ENCODE measurements at places on chromosomes 1 and 21.
A peak's percentile ranks its signal among the peaks of the same experiment; 100 is the strongest.

DNA sequence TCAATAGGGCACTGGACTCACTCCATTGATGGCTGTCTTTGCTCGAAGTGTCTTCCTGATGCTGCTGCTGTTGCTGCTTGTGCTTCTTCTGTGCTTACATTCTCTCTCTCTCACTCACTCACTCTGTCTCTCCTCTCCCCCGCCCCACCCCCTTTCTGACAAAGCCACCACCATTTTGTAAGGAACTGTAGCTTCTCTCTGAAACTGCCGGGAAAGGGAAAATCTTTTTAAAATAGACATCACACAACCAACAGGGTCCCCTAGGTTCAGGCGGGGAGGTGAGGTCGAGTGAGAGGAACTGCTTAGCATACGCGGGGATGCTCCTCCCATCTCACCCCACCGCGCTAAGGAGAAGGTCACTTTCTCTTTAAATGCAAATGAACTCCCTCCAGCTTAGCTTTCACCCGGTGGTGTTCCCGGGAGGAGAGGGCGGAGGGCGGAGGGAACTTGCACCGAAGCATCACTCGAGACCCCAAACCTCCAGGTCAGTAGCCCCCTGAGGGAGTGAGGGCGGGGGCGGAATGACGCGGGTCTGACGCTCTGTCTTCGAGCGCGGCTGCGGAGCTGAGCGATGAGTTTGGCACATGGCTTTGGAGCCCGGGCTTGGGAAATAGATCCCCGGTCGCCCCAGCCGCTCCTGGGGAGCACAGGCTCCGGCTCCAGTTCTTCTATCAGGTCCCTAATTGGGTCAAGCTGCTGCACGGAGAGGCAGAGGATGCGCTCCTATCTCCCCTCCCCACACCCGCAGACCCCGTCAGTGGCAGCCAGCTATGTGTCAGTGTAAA lies at the start of gene CCDC28B:
TSS of gene CCDC28B (plus strand) at position 370 of the 785 bp plus-strand sequence. CDS start 1,341 bp downstream, outside the sequence.
- DNase-seq: no peak

DNA sequence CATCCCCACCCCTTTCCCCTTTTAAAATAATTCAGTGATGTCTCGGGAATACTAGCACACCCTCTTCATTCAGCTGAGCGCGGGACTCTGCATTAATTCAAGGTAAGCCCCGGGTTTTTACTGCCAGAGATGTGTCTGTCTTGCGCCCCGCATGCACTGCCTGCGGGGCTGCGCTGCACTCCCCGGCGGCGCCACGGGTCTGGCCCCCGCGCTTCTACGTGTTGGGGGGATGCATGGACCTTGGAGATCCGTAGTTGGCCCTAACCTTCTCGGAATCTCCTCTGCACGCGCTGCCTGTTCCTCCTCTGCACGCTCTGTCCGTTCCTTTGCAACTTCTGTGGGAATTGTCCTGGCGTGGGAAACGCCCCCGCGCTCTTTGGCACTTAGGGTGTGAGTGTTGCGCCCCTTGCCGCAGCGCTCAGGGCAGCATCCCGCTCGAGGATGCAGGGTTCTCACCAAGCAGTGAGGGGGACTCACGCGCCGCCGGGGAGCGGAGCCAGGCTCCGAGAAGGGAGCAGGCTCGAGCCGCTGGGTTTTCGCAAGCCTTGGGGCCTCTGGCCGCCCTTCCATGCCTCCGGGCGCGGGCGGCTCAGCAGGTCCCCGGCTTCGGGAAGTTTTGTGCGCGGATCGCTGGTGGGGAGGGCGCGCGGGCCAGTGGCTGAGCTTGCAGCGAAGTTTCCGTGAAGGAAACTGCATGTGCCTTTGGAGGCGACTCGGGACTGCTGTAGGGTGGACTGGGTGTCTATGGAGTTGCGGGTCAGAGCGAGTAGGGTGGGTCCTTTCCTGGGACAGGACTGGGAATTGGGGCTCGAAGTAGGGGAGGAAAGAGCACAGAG lies 165.1 kb upstream of the CACNA1E start:
- no peak for DNase-seq

- peak; percentile 39 for DNase-seq
Measured at GRCh38 chr1:62687421-62687902, 724 bp downstream of the DOCK7 start.

- DNase-seq: no peak
Measured at GRCh38 chr1:82690411-82690810, 889.7 kb downstream of the ADGRL2 start.

DNA sequence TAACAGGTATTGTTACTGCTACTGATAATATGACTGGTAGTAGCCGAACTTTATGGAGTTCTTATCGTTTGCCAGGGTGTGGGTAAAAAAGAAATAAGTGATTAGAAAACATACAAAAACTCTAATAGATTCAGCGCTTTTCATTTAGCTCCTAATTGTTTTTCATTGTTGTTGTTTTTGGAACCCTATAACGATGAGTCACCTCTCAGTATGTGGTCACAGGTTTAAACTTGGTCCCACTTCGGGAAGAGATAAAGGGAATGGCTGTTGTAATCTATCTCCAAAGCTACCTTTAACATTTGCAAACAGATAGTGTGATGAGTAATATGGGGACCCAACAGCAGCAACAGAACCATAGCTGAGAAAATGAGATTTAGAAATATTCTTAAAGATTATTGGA lies 62.7 kb upstream of the BCL10 start:
- DNase-seq: peak; percentile 40

DNA sequence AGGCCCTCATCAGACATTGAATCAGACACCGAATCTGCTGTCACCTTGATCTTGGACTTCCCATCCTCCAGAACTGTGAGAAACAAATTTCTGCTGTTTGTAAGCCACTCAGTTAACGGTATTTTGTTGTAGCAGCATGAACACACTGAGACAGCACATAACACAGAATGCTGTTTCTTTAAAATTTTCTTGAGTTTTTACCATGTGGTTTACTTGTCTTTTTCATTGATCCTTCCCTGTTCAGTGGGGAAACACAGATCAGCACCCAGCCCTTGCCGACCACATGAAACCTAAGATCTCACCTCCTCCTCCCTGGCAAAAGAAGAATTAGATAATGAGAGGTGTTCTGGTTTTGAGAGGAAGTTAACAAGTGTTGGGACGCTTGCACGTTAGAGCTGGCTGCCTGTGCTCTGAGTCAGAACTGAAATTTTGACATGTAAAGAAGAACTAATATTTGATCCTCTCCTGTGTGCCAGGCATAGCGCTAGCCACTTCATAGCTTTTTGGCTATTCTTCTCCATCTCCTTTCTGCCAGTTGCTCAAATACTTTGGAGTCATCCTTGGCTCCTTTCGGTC lies 179.6 kb downstream of the DHRS3 start:
- no peak for DNase-seq

GRCh38 chr1:37878071-37878470 lies 18.7 kb upstream of the MTF1 start:
- DNase-seq: no peak

DNA sequence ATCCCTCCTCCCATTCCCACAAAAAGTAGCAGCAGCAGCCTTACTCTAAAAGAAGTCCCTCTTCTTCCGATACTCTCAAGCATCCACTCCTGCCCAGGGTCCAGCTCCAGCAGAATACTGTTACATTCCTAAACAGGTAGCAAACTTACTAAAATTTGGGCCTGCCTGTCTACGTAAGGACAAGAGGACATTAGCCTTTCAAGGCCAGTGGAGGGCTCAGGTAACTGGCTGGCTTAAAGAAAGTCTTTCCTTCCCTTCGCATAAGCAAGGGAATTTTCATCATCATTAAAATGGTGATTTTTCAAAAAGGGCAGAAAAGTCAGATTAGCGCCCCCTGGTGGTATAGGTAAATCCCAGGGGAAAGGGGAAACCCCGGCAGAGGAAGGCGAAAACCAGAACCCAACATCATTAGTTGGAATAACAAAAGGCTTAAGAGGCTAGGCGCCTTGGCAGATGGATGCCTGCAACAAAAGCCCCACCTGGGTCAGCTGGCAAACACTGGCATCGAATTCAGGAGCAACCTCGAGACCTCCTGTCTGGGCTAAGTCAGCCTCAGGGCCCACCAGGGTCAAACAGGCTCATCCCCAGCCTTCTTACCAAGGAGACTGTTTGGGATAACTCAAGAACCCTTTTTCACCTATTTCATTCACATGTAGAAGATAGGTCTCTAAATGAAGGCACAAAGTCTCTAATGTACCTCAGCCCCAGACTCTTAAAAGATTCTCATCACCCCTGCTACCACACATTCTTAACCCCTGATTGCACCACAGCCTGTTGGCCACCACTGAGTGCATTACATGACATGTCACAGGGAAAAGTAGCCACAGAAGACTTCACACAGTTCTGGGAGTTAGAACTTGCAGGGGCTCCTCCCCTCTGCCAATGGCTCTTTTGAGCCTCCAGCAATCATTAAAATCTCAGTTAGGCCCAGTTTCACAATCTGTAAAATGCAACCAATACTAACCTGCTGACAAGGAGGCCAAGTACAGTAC lies 36.7 kb downstream of the ERI3 start:
- DNase-seq: peak; percentile 29

DNA sequence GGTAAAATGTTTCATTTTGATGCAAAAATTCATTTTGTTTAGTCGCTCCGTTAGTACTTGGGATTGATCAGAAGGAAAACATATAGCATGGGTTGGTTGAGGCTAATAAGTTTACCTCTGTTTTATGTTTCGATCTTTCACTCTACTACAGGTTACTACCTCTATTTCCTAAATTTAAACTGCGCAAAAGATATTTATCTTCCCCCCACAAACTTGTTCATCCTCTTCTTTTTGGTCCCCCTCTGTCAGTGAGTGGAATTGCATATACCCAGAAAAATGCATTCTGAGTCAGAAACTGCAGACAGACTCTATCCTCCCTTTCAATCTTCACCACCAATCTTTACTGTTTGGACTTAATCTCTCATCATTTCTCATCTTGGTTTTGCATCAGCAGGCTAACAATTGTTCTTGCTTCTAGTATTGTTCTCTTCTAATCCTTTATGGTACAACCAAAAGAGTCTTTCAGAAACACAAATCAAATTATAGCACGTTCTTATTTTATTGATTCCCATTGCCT lies 316.0 kb upstream of the ADGRL4 start:
- DNase-seq: no peak

GRCh38 chr21:31576428-31576827 lies 83.1 kb upstream of the SOD1 start:
- DNase-seq: no peak

DNA sequence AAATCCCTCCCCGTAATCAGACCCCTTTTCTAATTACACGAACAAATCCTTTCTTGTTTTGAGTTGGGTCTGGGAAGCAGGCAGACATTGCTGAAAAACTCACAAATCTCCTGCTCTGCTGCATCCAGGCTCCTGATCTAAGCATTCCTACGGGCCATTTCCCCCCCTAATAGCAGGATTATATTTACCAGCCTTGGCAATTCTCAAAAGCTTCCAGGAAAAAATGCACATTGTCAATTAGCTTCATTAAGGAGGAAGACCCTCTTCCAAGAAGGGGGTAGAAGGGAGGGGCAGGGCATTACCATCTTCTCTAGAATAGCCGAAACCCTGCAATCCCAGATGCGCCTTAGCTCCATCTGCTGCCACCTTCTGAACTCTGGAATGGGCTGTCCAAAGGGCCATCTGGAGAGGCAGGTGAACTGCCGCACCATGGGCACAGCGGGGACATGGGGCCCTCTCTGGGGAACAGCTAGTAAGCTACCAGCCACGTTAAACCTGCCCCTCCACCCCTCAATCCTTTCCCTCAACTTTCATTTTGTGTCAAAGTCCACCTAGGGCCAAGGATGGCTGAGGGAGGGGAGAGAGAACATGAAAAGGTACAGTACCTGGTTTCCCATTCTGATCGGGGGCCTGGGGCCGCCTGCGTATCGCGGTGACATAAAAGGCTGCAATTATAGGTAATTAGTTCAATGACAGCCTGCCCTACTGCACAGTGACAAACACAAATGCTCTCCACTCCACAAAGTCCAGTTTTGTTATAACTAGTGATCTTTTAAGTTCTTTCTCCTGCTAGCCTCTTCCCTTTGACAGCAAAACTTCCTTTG lies 56.8 kb downstream of the MRPL37 start:
- DNase-seq: no peak

All from SW 1271 (cell line).